ENCODE measurements at places on chromosomes 11 and 22. TPM values are rescaled to one million over a fixed set of nuclear protein-coding genes. Genes with fewer than 3 reads are reported as not detected.

DNA sequence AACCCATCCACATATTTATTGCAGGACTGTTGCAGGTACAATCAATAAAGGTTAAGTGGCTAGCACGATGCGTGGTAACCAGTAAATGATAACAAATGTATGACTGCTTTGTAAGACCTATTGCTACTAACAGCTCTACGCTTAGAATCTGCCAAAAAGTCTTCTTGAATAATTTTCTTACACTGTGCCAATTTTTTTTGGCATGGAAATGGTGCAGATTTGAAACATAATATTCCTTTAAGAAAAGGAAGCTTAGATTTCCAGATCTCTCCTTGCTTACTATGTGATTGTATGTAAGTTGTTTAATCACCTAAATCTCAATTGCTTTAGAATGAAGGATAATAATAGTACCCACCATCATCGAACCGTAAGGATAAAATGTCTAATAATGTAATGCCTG lies 192.0 kb downstream of the LRRC4C start:
- DNase-seq = no peak
- H3K36me3 ChIP-seq = no peaks in the 10 kb centered on the region
- no peaks in the 10 kb centered on the region for H3K4me1 ChIP-seq
- H3K27ac ChIP-seq = no peak overlapping the region

GRCh38 chr11:102494216-102494615 lies 36.3 kb downstream of the MMP7 start:
- H3K27me3 ChIP-seq = no peaks in the 10 kb centered on the region
- H3K4me3 ChIP-seq = no peak overlapping the region
- no peaks in the 10 kb centered on the region for H3K36me3 ChIP-seq
- no peak overlapping the region for H3K27ac ChIP-seq

GRCh38 chr11:19646921-19647320 lies 65.7 kb upstream of the NAV2 start:
- peak; percentile 89 for DNase-seq
- peaks cover 16% of the 10 kb centered on the region for H3K4me1 ChIP-seq
- H3K36me3 ChIP-seq = no peaks in the 10 kb centered on the region
- peaks cover 3% of the 10 kb centered on the region for H3K27me3 ChIP-seq
- H3K4me3 ChIP-seq = no peak overlapping the region
- H3K27ac ChIP-seq = no peak overlapping the region

DNA sequence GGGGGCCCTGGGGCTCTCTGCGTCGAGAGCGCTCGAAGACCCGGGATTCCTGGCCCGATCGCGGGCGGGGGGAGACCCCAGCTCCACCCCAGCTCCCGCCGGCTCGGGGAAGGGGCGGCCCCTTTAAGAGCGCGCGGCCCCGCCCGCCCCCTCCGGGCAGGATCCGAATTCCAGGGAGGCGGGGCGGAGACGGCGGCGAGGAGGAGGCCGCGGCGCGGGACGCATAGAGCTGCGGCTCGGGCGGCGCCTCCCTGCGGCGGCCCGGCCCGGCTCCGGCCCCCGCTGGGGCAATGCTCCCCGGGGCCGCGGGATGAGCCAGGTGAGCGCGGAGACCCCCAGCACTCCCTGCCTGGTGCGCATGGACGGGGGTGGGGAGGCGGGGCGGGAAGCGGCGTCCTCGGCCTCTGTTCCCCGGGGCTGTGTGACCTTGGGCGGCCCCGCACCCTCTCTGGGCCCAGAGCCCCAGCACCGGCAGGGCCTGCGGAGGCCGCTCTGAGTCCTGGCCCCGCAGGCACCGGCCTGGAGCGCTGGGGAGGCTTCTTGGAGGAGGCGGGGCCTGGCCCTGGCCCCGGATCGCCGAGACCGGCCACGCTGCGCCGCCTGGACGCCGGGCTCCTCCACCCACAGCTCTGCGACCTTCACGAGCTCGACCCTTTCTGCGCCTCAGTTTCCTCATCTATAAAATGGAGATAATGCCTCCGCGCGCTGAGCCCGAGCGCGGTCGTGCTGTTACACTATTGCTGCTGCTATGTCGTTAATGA lies 565 bp downstream of the GAS2L1 start:
- peaks cover 37% of the 10 kb centered on the region for H3K4me1 ChIP-seq
- peak overlapping the region; percentile 65 for H3K27ac ChIP-seq
- H3K27me3 ChIP-seq = no peaks in the 10 kb centered on the region
- H3K4me3 ChIP-seq = peak overlapping the region; percentile 81

GRCh38 chr11:129593098-129593497 lies 217.4 kb downstream of the BARX2 start:
- no peak overlapping the region for H3K27ac ChIP-seq
- no peaks in the 10 kb centered on the region for H3K36me3 ChIP-seq
- H3K4me3 ChIP-seq = no peak overlapping the region
- no peaks in the 10 kb centered on the region for H3K27me3 ChIP-seq

DNA sequence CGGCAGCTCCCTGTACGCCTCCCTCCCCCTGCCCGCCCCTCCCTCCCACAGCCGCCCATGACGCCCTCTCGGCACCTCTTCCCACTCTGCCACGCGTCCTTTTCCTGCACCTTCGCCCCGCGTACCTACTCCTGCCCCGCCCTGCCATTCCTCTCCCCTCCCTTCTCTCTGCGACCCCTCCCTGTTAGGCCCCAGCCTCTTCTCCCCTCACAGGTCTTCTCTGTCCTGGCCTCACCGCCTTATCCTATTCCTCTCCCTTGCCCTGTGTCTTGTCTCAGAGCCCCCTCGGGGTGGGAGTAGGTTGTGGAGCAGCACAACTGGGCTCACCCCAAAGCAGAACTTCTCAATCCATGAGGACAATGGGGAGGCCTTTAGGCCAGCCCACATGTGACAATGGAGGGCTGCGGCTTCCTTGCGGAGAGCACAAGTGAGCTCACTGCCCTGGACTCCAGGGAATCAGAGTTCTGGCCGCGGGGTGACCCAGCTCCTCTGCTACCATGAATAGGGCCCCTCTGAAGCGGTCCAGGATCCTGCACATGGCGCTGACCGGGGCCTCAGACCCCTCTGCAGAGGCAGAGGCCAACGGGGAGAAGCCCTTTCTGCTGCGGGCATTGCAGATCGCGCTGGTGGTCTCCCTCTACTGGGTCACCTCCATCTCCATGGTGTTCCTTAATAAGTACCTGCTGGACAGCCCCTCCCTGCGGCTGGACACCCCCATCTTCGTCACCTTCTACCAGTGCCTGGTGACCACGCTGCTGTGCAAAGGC lies 539 bp downstream of the SLC35C1 start:
- no peaks in the 10 kb centered on the region for H3K27me3 ChIP-seq
- H3K4me1 ChIP-seq = peaks cover 23% of the 10 kb centered on the region
- H3K36me3 ChIP-seq = peaks cover 22% of the 10 kb centered on the region
- peak overlapping the region; percentile 89 for H3K27ac ChIP-seq
- peak overlapping the region; percentile 97 for H3K4me3 ChIP-seq

DNA sequence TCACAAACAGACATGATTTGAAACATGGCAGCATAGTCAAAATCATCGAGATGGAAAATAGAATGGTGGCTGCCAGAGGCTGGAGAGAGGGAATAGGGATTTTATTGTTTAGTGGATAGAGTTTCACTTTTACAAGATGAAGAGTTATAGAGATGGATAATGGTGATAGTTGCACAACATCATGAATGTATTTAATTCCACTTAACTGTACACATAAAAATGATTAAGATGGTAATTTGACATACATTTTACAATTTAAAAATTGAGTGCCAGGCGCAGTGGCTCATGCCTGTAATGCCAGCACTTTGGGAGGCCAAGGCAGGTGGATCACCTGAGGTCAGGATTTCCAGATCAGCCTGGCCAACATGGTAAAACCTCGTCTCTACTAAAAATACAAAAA lies 21.2 kb downstream of the TTC28 start:
- DNase-seq = no peak
- H3K4me3 ChIP-seq = no peak overlapping the region
- no peak overlapping the region for H3K27ac ChIP-seq
- no peaks in the 10 kb centered on the region for H3K36me3 ChIP-seq
- no peaks in the 10 kb centered on the region for H3K27me3 ChIP-seq

DNA sequence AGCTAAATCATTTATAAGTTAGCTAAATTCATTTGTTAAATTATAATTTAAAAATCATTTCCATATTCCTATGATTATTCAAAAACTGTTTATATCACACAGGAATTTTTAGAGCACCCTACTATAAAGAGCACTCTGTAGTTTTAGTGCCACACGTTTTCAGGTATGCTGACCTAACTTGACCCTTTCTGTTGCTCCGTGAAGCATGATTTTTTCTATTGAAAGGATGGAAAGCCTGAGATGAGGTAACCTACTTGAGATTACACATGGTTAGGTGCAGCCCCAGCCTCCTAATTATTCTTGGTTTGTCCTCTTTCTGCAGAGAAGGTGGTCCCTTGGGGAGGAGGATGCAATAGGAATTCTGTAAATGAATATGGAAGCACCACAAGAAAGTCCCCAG lies 72.6 kb downstream of the PPFIBP2 start:
- no peak overlapping the region for H3K27ac ChIP-seq
- H3K4me1 ChIP-seq = peaks cover 6% of the 10 kb centered on the region
- H3K36me3 ChIP-seq = no peaks in the 10 kb centered on the region
- H3K4me3 ChIP-seq = no peak overlapping the region

DNA sequence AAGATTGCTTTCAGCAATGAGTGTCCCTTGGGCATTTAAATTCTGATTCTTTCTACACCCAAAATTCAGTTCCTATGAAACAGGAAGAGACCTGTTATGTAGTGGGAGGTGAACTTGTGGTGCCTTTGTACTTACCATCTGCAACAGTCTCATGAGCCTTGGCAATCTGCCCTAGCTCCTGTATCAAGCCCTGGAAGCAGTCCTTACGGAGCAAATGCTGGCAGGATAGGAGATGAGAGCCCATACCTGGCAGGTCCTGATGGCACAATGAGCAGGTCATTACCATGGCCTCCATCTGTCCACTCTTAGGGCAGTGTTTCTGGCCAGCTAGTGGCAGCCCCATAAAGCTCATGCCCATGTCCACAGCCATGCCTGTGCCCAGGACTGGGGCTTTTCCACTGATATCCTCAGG lies 10.8 kb downstream of the TRIM66 start:
- DNase-seq = no peak
- H3K36me3 ChIP-seq = no peaks in the 10 kb centered on the region
- peak overlapping the region; percentile 95 for H3K27ac ChIP-seq
- no peak overlapping the region for H3K4me3 ChIP-seq
- H3K4me1 ChIP-seq = peaks cover 22% of the 10 kb centered on the region

The EXPH5 gene
- total RNA-seq = under 0.01 TPM

The PRR5 gene
- 14.8 TPM for total RNA-seq

The APOA4 gene
- not detected for total RNA-seq

The MOV10L1 gene
- 0.59 TPM for total RNA-seq

The GAL gene
- not detected for total RNA-seq
